Activated CD8-positive, alpha-beta memory T cell treated with anti-CD3 and anti-CD28 coated beads, Interleukin-2, amount 10 ng/mL, durations not matched to agents 7 days and 5 days (primary cell): ENCODE measurements at places on chromosomes 13 and 19.

DNA sequence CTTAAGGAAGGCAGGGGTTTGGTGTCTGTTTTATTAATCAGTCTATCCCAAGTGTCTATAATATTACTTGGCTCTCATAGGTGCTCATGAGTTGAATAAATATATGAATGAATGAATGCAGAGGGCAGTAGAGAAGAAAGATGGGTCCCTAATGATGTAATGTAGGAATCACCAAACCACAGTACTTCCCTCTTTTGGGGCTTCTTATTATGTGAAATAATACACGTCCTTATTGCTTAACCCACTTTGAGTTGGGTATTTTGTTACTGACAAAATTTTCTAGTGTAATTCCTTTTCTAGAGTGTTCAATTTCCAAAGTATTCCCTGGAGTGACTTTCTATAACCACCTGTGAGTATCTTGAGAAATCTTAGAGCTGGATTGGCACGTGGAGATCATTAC lies 13.2 kb downstream of the KLK5 start:
- DNase-seq, result no peak

GRCh38 chr13:78712831-78713230 lies 53.9 kb upstream of the OBI1 start:
- DNase-seq, result no peak

DNA sequence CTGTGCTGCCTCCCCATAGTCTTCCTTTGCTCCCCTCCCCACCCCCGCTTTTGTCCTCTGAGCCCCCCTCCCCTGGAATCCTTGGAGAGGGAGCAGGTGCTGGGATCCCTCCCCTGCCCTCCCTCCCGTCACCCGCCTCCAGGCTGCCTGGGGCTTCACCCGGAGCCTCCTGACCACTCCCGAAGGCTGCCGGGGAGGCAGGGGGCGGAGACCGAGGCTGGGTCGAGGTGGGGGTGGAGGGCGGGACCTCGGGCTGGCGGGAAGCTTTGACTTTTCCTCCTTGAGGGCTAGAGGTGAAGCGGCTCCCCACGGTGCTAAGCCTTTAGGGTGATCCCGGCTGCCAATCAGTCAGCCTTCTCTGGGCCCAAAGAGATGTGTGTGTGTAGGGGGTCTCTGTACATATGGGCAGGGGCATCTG lies 1.5 kb downstream of the KMT5C start:
- DNase-seq, result peak; percentile 75

- no peak for DNase-seq
These were observed 352.4 kb upstream of the HTR2A start for GRCh38 chr13:47249266-47249665.

GRCh38 chr13:27481766-27482165 lies 31.4 kb upstream of the MTIF3 start:
- DNase-seq, result peak; percentile 53

DNA sequence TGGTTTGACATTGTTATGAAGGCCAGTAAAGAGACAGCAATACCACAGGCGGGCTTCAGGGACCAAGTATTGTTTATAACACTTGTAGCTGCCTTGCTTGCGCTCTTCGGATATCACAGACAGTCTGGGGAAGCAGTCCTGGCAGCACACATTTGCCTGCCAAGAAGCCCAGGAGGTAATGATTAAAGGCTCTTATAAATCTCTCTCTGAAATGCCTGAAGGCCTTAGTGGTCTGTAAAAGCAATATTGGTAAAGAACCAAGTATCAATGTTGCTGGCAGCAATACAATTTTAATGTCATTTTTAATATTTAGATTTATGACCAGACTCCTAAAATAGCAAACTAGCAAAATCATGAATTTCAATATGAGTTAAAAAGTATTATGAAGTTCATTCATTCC lies 1312.4 kb downstream of the PCDH9 start:
- no peak for DNase-seq

DNA sequence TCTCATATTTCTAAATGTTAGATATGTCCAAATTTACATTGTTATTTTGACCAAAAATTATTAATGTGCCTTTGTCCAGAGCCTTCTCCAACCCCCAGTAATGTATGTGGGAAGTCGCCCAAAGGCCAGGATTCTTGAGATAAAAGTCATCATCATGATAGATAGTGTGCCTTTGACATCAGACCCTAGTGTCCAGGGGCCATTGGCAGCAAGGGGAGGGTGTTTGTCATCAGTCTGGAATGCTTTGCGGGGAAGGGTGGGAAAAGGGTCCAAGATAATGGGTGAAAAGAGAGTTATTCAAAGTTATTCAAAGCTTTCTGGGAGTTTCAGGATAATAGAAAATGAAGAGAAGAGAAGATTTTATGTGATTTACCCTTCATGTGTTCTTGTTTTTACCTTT lies 909.5 kb upstream of the GPC6 start:
- DNase-seq, result no peak

DNA sequence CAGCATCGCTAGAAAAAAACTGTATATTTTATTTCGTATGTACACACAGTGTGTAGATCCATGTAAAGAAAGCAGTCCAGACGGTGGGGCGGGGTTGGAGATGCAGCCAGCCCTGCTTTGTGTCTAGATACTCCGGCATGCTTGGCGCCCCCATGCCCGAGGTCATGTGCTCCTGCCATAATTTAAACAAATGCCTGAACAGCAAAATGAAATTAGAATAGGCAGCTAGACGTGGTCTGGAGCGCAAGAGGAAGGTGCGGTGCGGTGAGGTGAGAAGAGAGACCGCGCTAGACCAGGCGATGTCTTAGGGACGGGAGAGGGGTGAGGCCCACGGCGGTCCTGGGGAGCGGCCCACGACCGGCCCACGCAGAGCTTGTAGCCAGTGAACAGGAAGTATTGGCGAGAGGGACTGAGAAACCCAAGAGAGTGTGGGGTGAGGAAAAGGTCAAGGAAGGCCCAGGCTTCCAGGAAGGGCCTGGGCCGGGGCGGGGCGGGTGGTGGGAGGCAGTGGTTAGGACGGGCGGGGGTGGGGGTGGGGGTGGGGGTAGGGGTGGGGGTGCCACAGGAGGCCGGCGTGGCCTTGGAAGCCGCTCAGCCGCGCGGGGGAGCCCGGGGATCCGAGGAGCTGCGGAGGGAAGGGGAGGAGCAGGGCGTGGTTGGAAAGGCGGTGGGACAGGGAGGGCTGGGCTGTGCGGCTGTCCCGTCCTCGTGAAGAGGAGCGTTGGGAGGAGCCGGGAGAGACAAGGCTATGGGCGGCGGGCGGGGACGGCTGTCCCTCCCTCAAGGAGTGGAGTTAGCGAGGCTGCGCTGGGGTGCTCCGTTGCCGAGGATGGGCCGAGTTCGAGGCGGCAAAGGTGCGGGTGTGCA lies 254.7 kb upstream of the SGCG start:
- no peak for DNase-seq

DNA sequence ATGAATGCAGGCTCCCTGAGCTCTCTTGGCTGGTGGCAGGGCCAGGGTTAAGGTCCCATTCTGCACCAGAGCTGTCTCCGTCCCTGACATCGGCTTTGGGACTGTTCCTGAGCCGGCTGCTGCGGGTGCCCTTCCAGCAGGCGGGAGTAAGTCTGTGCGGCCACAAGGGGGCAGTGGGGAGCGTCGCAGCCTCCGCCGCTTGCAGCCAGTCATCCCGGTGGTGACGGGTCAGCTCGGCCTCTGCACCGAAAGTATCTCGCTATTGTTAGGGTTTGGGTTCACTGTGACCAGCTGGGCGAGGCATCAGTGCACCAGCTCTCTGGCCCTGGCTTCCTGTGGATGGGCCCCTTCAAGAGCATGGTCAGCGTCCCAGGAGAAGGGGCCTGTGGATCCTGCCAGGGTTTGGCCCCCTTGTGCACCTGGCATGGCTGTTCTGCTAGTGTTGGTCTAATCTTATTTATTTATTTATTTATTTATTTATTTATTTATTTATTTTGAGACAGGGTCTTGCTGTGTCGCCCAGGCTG lies 15.1 kb downstream of the NDUFB7 start:
- DNase-seq, result peak; percentile 82

DNA sequence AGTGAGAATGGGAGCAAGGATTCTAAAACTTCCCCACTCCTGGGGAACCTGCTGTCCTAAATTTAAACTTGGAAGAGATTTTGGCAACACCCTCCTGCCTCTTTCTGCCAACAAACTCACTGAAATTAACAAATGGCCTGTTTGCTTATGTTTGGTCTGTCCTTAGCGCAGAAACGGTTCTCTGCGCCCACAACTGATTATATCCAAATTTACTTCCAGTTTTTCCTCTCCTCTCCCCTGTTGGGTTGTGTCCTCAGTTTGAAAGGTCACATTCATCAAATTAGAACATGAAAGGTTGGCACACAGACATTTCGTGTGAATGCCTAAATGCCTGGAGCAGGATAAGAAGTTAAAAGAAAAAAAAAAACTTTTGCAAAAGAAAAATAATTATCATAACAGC lies 56.4 kb upstream of the MRI1 start:
- no peak for DNase-seq

GRCh38 chr19:570937-571565 lies 1.3 kb upstream of the BSG start:
- DNase-seq, result peak; percentile 70

DNA sequence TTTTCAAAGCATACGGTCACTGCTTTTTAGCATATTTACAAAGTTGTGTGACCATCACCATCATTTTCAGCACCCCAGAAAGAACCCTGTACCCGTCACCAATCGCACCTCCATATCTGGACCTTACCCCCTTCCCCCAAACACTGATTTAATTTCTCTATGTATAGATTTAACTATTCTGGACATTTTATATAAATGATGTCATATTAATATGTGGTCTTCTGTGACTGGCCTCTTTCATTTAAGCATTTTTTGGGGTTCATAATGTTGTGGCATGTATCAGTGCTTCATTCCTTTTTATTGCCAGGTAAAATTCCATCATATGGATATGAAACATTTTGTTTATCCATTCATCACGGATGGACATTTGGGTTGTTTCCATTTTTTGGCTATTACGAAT lies 74.0 kb downstream of the TBC1D4 start:
- DNase-seq, result no peak

GRCh38 chr19:10517760-10518443 lies 655 bp upstream of the S1PR5 start:
- DNase-seq, result no peak

GRCh38 chr13:52961256-52961910 lies 67.2 kb upstream of the OLFM4 start:
- DNase-seq, result no peak

- DNase-seq, result peak; percentile 53
These were observed 575.8 kb downstream of the DACH1 start for GRCh38 chr13:71290963-71291841.

DNA sequence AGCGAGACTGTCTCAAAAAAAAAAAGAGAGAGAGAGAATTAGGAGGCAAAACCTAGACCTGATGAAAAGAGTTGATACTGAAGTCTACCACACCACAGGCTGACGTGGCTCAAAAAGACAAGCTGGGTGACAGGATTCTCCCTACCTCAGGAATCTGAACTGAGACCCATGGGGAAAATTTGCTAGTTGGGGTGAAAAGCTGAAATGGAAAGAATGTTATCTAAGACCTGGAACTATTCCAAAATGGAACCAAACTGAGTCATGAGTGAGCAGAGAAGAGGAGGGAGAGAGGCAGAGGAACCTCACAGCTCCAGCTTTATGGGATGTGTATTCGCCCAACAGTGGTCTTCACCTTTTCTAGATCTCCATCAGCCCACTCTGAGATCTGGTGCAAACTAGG lies 11.7 kb downstream of the SMG9 start:
- no peak for DNase-seq

GRCh38 chr19:5803441-5803751 lies 1.5 kb upstream of the NRTN start:
- DNase-seq, result no peak

DNA sequence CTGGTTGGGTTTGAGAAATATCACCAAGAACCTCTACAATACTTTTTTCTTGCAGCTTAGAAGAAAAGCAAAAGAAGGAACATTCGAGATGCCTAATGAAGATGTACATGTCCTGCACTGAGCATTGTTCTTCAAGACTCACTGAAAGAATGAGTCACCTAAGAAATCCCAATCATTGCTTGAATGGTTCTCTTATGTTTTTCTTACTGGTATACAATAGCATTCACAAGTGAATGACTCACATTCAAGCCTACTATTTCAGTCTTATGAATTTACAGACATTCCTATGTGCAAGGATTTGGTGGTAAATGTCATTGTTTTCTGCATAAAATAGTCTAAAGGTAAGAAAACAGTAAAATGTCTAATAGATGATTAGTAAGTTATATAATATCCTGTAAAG lies 594.6 kb downstream of the PCDH9 start:
- no peak for DNase-seq

DNA sequence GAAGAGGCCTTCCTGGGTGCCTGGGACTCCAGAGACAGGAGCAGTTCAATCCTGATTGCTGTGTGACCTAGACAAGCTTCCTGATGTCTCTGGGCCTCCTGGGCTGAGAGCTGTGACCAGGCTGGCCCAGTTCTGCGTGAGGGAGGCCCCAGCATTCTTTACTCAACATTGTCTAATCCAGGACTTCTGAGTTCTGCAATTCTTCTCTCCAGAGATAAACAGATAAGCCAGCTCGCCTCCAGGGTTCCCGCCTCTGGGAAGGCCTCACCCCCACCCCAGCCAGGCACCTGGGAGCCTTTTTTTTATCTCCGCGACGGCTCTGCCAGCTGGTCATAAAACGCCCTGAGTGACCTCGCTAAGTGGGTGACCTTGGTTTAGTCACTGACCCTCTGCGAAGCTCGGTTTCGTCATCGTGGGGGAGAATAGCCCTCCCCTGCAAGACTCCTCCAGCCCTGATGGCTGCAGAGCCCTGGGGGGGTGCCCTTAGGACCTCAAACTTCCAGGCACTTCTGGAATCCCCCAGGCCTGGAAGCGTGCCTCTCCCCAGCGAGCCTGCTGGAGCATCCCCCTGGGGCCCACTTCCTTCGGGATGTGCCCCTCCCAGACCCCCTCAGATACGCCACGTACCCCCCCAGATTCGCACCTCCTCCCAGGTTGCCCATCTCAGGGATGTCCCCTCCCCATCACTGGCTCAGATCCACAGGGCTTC lies 1.9 kb downstream of the SULT2B1 start:
- no peak for DNase-seq

DNA sequence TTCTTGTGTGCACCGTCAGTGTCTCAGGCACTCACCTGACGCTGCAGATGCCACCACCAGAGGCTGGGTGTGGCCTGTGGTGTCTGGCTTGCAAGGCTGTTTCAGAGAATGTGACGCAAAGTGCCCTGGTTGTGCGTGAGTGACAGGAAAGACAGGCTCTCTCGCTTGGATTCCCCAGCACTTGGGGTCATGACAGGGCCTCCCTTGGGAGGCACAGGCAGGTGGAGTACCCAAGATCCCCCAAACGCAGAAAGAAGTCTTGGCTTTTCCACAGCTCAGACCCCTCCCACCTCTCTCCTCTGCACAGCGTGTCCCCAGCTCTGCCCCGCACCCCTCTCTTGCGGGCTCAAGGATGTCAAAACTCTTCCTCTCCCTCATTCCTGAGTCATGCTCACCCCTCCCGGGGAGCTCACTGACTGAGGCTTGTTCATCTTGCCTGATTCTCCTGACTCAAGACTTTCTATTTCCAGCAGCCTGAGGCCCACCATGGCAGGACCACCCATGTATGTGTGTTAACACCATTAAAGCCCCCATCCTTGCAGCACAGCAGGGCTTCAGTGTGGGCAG lies 21.0 kb downstream of the DHX34 start:
- DNase-seq, result no peak

GRCh38 chr13:35136585-35136984 lies 194.5 kb downstream of the NBEA start:
- no peak for DNase-seq

GRCh38 chr13:101209206-101209893 lies 207.0 kb downstream of the NALCN start:
- no peak for DNase-seq

- DNase-seq, result no peak
These were observed 16.6 kb upstream of the SLC25A30 start for GRCh38 chr13:45434556-45435371.

- no peak for DNase-seq
These were observed 2.9 kb downstream of the NUMBL start for GRCh38 chr19:40687525-40688016.

GRCh38 chr13:109756778-109757177 lies 29.6 kb downstream of the IRS2 start:
- no peak for DNase-seq
